ENCODE measurements at places on chromosomes 1 and 21.

GRCh38 chr1:240522122-240522822 lies 89.7 kb downstream of the GREM2 start:
- no peaks in the 10 kb centered on the region for H3K36me3 ChIP-seq
- no peaks in the 10 kb centered on the region for H3K4me1 ChIP-seq
- no peak overlapping the region for H3K4me3 ChIP-seq
- no peak for DNase-seq
- no peaks in the 10 kb centered on the region for H3K27me3 ChIP-seq
- no peak overlapping the region for H3K27ac ChIP-seq

DNA sequence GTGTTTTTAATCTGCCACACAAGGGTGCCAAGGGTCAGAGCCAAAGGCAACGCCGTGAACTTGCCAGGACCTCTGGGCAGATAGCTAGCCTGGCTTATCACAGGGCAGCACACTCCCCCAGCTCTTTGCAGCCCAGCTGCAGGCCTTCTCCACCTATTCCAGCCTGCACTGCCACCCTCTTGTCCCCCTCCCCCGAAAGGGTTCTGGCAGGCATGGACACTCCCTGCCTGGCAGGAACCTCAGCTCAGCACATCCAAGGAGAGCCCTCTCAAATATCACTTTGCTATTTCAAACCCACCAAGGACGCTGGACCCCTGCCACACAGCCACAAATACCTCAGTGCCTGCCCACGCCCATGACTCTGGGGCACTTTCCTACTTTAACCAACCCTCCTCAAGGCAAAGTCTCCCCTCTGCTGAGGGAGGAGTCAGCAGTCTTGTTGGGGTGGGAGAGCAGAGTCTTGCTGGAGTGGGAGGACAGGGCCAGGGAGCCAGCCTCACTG lies 9.1 kb downstream of the SSBP3 start:
- H3K4me1 ChIP-seq = peaks cover 5% of the 10 kb centered on the region
- peaks cover 16% of the 10 kb centered on the region for H3K36me3 ChIP-seq
- H3K27ac ChIP-seq = no peak overlapping the region
- no peak for DNase-seq
- H3K27me3 ChIP-seq = no peaks in the 10 kb centered on the region
- no peak overlapping the region for H3K4me3 ChIP-seq

DNA sequence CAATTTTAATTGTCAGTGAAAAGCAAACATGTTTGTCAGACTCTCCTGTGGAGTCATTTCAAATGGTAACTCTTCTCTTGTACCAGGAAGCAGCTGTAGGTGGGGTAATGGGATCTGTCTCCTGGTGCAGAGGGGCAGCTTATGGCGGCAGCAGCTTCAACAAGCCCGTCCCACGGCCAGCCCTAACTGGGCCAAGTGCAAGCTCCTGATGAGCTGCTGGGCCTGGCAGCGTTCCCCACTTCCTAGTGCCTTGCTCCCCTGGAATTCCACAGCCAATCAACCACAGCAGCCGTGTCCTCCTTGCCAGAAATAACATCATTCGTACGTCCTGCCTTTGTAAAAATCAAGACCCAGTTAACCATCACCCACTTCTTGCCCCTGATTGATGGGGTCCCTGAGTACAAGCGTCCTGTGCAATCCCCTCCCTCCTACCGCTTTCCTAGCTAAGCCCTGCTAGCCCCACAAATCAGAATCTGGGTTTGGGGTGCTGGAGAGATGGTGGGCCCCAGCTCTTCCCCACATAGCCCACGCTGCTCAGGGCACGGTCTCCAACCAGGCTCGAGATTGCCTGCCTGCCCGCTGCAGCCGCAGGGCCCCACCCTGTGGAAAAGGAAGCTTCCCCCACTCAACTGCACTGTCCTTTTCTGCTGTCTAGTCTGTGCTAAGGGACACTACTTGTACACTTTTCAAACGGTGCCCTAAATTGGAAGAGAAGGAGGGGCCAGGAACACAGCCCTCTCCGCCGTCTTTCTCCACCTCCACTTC lies 61.2 kb downstream of the TOR1AIP2 start:
- peaks cover 4% of the 10 kb centered on the region for H3K4me1 ChIP-seq
- no peaks in the 10 kb centered on the region for H3K36me3 ChIP-seq
- H3K27ac ChIP-seq = no peak overlapping the region
- no peak for DNase-seq
- no peak overlapping the region for H3K4me3 ChIP-seq

- H3K36me3 ChIP-seq = no peaks in the 10 kb centered on the region
- peak overlapping the region; percentile 7 for H3K27ac ChIP-seq
- peaks cover 27% of the 10 kb centered on the region for H3K4me1 ChIP-seq
- H3K4me3 ChIP-seq = no peak overlapping the region
Observed at GRCh38 chr1:27473755-27474154, 16.2 kb downstream of the WASF2 start.

DNA sequence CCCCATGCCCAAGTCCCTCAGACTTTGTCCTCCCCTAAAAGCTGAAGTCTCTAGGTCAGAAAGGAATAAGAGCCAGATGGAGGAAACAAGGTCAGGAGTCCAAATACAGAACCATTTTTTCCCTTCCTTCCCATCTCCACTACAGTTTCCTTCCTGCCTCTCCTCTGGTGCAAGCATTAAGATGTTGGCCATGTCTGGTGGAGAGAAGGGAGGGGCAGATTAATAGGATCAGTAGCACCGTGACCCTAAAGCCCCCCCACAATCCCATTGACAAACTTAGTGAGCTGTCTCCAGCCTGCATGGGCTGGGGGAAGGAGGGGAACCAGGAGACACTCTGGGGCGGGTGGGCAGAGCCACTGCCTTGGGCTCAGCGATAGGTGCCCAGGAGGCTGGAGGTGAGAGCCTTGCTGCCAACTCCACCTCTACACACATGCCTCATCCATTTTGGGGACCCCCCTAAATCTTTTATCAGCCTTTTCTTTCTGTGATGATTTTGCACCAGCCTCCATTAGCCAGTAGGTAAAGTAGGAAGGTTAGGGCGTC lies 59.8 kb downstream of the RHBG start:
- H3K36me3 ChIP-seq = no peaks in the 10 kb centered on the region
- no peaks in the 10 kb centered on the region for H3K4me1 ChIP-seq
- peaks cover 66% of the 10 kb centered on the region for H3K27me3 ChIP-seq
- H3K4me3 ChIP-seq = no peak overlapping the region
- no peak overlapping the region for H3K27ac ChIP-seq

Data from T-cell (primary cell).